ENCODE measurements at places on chromosomes 16 and 17.
A peak's percentile ranks its signal among the peaks of the same experiment; 100 is the strongest.

GRCh38 chr16:22677024-22677830 is 136.7 kb upstream of the HS3ST2 start:
- DNase-seq = no peak

- DNase-seq = no peak
These were observed 68.2 kb downstream of the VAT1L start for GRCh38 chr16:77856438-77857160.

DNA sequence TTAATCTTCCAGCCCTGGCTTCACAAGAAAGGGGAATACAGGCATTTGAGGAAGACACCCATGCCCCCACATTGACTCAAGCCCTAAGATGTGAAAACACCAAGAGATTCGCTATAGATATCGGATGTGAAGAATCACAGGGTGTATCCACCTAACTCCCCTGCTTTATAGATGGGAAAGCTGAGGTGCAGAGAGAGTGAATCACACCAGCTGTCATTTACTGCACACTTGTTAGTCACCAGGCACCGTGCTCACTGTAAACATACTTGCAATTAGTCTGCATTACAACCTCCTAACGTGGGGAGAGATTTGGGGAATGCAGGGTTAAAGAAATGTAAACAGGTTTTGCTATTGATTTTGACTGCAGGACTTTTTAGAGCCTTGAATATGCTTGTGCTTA is 325.5 kb downstream of the C16orf95 start:
- DNase-seq = no peak

DNA sequence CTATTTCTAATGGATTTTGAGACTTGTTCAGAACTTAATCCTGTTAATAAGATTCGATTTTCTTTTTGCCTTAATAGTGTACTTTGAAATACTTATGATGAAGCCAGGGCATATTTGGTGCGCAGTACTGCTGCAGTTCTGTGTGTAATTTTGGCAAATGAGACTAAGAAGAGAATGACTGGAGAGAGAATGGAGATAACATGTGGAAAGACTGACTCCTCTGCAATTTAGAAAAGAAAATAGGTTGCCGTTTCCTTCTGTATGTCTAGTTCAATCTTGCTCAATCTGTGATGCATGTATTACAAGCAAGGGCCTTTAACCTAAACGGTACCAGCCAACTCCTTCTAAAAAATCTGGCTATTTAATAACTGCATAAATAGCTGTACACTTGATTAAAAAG is 285.1 kb upstream of the CDH11 start:
- no peak for DNase-seq

- DNase-seq = no peak
These were observed 602.5 kb upstream of the SALL1 start for GRCh38 chr16:51753467-51754127.

- DNase-seq = no peak
These were observed 1128.6 kb downstream of the CDH8 start for GRCh38 chr16:60907645-60908044.

GRCh38 chr16:874366-875181 is 74.0 kb upstream of the GNG13 start:
- DNase-seq = no peak

GRCh38 chr16:53456625-53457024 is 22.4 kb downstream of the RBL2 start:
- DNase-seq = no peak

DNA sequence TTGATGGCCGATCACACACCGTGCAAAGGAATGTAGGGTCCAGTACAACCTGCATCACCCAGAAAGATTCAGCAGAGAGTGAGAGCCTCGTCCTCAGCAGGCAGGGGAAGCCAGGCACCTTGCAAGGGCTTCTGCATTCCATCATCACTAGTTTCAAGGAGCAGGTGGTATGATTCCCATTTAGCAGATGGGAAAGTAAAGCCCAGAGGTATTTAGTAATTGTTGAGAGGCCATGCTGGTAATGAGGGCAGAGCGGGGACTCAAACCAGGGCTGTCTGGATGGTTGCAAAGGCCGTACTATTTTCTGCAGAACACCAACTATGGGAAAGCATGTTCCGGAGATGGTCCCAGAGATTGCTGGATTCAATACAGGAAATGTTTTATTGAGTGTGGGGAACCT is 65.8 kb upstream of the MRTFB start:
- no peak for DNase-seq

- no peak for DNase-seq
These were observed 962.1 kb upstream of the EEF2KMT start for GRCh38 chr16:6059671-6060070.

DNA sequence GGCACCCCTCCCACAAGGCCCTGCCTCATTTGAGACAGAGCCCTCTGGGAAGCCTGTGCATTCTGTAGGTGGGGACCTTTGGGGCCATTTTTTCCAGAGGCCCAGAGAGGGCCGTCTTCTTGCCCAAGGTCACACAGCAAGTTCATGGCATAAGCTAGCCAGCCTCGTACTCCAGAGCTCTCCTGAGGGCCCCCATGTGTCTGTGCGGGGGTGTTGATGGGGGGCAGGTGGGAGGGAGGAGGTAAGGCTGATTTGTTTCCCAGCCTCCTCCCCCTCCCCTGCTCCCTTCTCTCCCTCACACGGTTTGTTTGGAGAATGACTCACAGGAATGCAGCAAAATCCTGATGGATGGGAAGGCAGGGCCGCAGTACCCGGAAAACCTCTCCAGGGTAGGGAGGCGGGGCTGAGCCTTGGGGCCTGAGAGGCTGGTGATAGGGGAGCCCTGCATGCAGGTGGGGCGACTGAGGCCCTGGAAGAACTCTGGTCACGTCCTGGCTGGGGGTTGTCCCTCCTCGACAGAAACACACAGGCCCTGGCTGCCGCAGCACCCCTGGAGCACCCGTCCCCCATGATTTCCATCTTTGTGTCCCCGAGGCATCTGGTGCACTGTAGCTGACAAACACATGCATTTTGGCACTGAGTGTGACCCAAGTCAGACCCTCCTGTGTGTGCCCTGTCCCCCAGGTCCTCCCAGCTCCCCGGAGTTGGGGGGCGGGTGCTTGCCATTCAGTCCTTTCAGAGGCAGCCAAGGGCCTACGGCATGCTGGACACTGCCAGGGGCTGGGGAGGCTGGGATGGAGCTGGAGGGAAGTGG is 29.7 kb downstream of the RAI1 start:
- peak; percentile 60 for DNase-seq

- DNase-seq = no peak
These were observed 452.0 kb downstream of the NPIPA7 start for GRCh38 chr16:16830973-16831372.

DNA sequence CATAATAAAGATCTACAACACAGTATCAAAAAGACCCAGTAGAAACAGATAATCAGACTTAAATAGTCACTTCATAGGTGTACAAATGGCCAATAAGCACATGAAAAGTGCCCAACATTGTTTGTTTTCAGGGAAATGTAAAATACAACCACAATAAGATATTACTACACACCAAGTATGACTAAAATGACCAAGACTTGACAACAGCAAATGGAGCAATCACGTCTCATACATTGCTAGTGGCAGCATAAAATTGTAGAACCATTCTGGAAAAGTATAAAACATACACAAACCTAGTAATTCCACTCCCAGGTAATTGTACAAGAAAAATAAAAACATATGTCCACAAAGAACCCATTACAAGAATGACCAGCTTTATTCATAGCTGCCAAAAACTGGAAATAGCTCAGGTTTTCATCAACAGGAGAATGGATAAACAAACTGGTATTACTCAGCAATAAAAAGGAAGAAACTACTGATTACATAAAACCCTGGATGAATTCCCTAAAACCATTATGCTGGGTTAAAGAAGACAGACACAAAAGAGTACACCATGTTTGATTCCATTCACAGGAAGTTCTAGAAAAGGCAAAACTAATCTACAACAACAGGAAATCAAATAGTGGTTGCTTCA is 85.6 kb downstream of the TTC19 start:
- no peak for DNase-seq

GRCh38 chr16:17548825-17549224 is 78.1 kb upstream of the XYLT1 start:
- no peak for DNase-seq

DNA sequence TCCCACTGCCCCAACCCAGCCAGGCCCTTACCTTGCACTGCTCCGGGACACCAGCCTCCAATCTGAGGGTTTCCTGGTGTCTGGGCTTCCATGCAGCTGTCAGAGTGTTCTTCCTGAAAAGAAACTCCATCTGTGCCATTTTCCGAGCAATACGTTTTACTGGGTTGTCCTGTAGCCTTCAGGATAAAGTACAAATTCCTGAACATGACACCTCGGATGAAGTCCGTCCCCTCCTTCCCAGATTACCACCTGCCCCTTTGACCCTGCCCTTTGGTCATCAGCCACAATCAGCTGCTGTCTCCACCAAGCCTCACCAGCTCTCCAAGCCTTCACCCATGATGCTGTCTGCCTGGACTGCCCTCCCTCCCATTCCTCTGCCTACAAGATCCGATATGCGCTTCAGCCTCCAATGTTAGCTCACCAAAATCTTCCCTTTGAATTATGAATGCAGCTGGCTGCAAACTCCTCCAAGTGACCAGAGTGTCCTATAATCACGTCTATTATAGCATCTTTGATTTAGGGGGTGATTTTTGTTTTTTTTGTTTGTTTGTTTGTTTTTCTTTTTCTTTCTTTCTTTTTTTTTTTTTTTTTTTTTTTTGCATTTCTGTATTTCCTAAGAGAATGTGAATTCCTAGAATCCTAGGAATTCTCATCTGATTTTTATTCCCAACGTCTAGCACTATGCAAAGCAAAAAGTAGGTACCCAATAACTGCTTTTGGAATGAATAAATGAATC is 60.6 kb upstream of the KIFC3 start:
- DNase-seq = no peak

GRCh38 chr17:14320734-14321475 is 20.0 kb downstream of the HS3ST3B1 start:
- DNase-seq = no peak

- DNase-seq = no peak
These were observed 15.3 kb upstream of the TXNDC11 start for GRCh38 chr16:11757671-11758545.

- no peak for DNase-seq
These were observed 10.7 kb upstream of the TMEM92 start for GRCh38 chr17:50263331-50264262.

DNA sequence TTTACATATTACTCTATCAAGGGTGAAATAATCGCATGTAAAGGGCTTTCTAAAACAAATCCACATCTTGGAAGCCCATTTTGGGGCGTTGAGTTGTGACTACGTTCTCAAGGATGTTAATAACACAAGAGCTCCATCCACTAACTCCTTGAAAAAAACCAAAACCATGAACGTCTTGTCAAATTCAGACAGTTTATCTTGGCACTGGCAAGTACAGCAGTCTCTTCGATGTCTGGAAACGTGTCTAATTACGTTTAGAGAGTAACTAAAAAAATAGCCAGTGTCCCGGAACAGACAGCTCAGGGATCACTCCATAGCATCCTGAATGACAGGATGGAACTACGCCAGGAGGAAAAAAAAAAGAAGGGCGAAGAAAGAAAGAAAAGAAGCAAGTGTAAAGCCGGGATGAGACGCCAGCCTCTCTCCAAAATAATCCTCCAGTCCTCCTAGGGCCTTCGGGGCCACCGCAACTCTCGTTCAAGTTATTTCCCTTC is 954 bp downstream of the MYO1D start:
- DNase-seq = no peak

- no peak for DNase-seq
These were observed 41.5 kb downstream of the ABCC1 start for GRCh38 chr16:15990902-15991301.

GRCh38 chr16:75535901-75536300 is at the start of gene CHST5:
TSS of gene CHST5 (minus strand) at chr16:75536108. CDS start at chr16:75530384, 5,724 bp downstream.
- no peak for DNase-seq

- peak; percentile 45 for DNase-seq
These were observed at the start of gene HYDIN for GRCh38 chr16:71230122-71230845. TSS of gene HYDIN (minus strand) at chr16:71230722. CDS start at chr16:71186895, 43,827 bp downstream.

- peak; percentile 90 for DNase-seq
These were observed 7.7 kb upstream of the PPL start for GRCh38 chr16:4944333-4945281.

- DNase-seq = no peak
These were observed 727 bp downstream of the CORO7 start for GRCh38 chr16:4415538-4416199.

- DNase-seq = no peak
These were observed 2.1 kb downstream of the HCRT start for GRCh38 chr17:42182927-42183734.

DNA sequence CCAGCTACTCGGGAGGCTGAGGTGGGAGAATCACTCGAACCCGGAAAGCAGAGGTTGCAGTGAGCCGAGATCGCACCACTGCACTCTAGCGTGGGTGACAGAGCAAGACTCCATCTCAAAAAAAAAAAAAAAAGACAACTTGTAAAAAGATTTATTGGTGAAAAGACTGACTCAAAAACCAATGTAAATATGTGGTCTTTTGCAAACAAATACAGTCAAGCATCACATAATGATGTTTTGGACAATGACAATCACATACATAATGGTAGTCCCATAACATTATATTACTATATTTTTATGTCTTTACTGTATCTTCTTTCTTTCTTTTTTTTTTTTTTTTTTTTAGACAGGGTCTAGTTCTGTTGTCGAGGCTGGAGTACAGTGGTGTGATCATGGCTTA is 8.3 kb downstream of the CRLF3 start:
- no peak for DNase-seq

- no peak for DNase-seq
These were observed 63.4 kb downstream of the GTF3C1 start for GRCh38 chr16:27486344-27486743.

- no peak for DNase-seq
These were observed 21.5 kb downstream of the SRL start for GRCh38 chr16:4220358-4220757.

DNA sequence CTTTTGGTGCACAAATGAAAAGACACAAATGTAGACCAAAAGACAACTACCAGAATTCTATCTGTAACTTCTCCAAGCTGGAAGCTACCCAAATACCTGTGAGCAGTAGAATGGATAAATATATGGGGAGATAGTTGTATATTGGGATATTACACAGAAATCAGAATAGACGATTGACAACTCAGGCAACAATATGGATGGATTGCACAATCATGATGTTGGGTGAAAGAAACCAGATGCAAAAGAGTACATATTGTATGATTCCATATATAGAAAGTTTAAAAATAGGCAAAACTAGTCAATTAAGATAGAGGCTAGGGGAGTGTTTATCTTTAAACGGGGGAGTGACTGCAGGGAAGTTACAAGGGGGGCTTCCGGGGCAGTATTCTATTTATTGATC is 77.5 kb upstream of the NKD1 start:
- no peak for DNase-seq

DNA sequence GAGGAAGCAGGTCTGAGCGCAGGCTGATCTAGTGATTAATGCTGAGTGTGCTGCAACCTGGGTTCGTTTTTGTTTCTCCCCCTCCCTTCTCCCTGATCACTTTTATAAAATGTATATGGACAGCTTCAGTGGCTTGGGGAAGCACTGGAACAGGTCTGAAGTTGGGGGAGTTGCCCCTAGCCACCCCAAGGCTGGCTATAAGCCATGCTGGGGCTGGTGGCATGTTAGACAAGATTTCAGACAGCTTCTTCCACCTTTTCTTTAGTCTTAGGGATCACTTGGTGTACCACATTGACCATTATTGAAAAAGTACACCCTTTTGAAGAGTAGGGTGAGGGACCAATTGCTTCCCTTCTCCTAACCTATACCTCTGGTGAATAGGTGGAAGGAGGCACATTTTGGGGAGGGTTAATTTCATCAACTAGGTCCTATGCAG is 3.8 kb upstream of the VAC14 start:
- DNase-seq = no peak

- DNase-seq = no peak
These were observed 49.9 kb upstream of the CPNE2 start for GRCh38 chr16:57042157-57043111.

- DNase-seq = no peak
These were observed 107.1 kb downstream of the ADAMTS18 start for GRCh38 chr16:77327717-77328116.
